ENCODE measurements at places on chromosomes 6 and 20. TPM values are rescaled to one million over a fixed set of nuclear protein-coding genes. Genes with fewer than 3 reads are reported as not detected.

Gene PLA2G7
- total RNA-seq = not detected

Gene PARD6B
- total RNA-seq = under 0.01 TPM

Gene C6orf163
- total RNA-seq = 0.74 TPM

Gene MAP7
- total RNA-seq = 0.25 TPM

Gene FOXS1
- not detected for total RNA-seq

Gene DLK2
- not detected for total RNA-seq

Gene RIPOR3
- total RNA-seq = not detected

Gene BMP7
- total RNA-seq = not detected

Gene PLCG1
- 70.7 TPM for total RNA-seq

Gene KCNK15
- not detected for total RNA-seq

Gene GRM4
- not detected for total RNA-seq

Gene ADAM33
- not detected for total RNA-seq

Gene SYNCRIP
- 88.4 TPM for total RNA-seq

Gene ACTL10
- 1.6 TPM for total RNA-seq

Gene BFSP1
- 8.7 TPM for total RNA-seq

Gene DNAH8
- total RNA-seq = not detected

Gene AVP
- not detected for total RNA-seq

Gene SLC52A3
- 0.59 TPM for total RNA-seq

Gene NT5E
- 258 TPM for total RNA-seq

Gene CARMIL1
- total RNA-seq = 2.6 TPM

Gene CABLES2
- 9.1 TPM for total RNA-seq

Gene SERAC1
- 3.6 TPM for total RNA-seq

Gene EEF1A2
- 0.40 TPM for total RNA-seq

Gene BPIFB4
- total RNA-seq = not detected

Gene ANKRD66
- total RNA-seq = not detected

Gene SMOC2
- not detected for total RNA-seq

Gene RSPH4A
- total RNA-seq = 0.10 TPM

Gene PBOV1
- total RNA-seq = not detected

Gene MRPL18
- total RNA-seq = 96.7 TPM

Gene PPP1R10
- total RNA-seq = 24.0 TPM

Gene LHFPL5
- not detected for total RNA-seq

Gene RAD21L1
- not detected for total RNA-seq

Gene ECI2
- 169 TPM for total RNA-seq

Gene BCAS4
- total RNA-seq = 1.00 TPM

Gene TGIF2
- total RNA-seq = 13.5 TPM

Gene SYCP2
- total RNA-seq = 0.30 TPM

Gene SEMG1
- not detected for total RNA-seq

Gene USP49
- 1.9 TPM for total RNA-seq

Gene ZNF341
- total RNA-seq = 1.6 TPM

Gene PLN
- total RNA-seq = not detected

Gene BEND6
- 0.33 TPM for total RNA-seq

Gene RCAN2
- total RNA-seq = 0.80 TPM

Gene KIAA1755
- not detected for total RNA-seq

Gene SLC2A10
- total RNA-seq = 1.9 TPM

Gene ZFP57
- total RNA-seq = not detected

Gene R3HDML
- not detected for total RNA-seq

Gene BPI
- total RNA-seq = not detected

Gene CCM2L
- 12.3 TPM for total RNA-seq

Gene FILIP1
- total RNA-seq = 10.4 TPM

Gene CDK19
- 4.6 TPM for total RNA-seq

Gene LGSN
- not detected for total RNA-seq

Gene MROH8
- total RNA-seq = 0.27 TPM

Gene TFAP2A
- not detected for total RNA-seq

Gene CENPQ
- total RNA-seq = 16.7 TPM

Gene TGM3
- total RNA-seq = not detected

Gene PACRG
- not detected for total RNA-seq

Gene SFTA2
- not detected for total RNA-seq
